ENCODE measurements at places on chromosomes 1 and 21.
A peak's percentile ranks its signal among the peaks of the same experiment; 100 is the strongest.

- peak; percentile 90 for DNase-seq
- peak overlapping the region; percentile 2 for H3K4me3 ChIP-seq
- H3K4me1 ChIP-seq: peaks cover 9% of the 10 kb centered on the region
- no peak overlapping the region for H3K27ac ChIP-seq
- H3K36me3 ChIP-seq: no peaks in the 10 kb centered on the region
Measured at GRCh38 chr1:2044510-2045319, 5.5 kb upstream of the PRKCZ start.

DNA sequence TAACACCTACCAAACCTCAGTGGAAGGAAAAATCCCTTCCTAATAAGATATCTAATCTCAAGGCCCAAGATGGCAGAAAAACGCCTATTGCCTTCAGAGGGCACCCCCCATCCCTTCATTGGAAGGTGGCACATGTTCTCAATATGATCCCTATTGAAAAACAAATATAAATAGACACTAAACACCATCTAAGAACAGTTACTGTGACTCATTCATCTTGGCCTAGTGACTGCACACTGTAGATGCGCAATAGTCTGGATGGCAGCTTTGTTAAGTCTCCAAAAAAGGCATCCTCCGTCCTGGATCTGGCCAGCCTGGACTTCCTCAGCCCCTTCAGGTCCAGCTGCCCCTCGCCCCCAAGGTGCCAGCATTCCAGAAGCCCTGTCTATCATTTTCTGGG lies 121.9 kb downstream of the CAPN8 start:
- H3K27me3 ChIP-seq: peaks cover 2% of the 10 kb centered on the region
- no peak for DNase-seq
- no peaks in the 10 kb centered on the region for H3K4me1 ChIP-seq
- no peak overlapping the region for H3K27ac ChIP-seq
- H3K36me3 ChIP-seq: no peaks in the 10 kb centered on the region

DNA sequence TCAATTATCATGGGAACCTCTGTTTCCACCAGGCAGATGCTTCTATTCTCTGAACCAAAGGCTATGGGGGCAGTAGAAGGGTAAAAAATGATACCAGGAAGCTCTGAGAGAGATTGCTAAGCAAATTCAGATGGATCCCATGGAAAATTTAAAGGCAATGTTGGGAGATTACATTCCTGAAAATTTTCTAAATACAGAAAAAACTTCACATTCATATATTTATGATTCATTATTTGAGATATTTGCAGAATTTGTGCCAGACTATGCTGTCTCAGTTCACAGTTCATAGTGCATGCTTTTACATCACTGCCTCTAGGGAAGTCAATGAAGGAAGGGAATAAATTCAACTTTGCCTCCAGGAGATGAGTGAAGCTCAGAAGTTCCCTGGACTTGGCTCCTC lies 57.5 kb downstream of the KCNT2 start:
- no peak for DNase-seq
- no peak overlapping the region for H3K27ac ChIP-seq
- no peaks in the 10 kb centered on the region for H3K36me3 ChIP-seq
- peaks cover 8% of the 10 kb centered on the region for H3K4me1 ChIP-seq
- no peak overlapping the region for H3K4me3 ChIP-seq

DNA sequence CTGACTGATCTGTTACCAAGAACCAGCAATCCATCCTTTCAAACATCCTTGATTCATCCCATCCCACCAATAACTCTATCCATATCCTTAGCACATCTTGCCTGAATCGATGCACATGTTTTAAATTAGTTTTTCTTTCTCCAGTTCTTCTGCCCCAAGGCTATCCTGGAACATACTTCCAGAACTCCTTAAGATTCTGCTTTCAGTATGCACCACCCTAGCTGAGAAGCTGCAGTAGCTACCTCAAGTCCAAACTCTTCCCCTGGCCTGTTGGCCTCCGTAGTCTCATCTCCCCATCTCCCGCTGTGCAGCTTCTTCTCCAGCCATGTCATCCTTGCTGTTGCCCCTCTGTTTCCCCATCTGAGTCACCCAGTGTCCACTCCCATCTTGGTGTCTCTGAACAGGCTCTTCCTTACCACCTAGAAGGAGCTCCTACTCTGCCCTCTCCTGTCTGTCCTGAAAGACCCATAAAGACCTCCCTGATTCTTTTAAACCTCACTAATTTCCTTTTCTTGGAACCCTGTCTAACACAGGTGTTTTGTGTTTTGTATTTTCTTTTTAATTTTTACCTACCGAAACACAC lies 108.0 kb downstream of the SGIP1 start:
- no peak overlapping the region for H3K4me3 ChIP-seq
- no peak overlapping the region for H3K27ac ChIP-seq
- peaks cover 2% of the 10 kb centered on the region for H3K27me3 ChIP-seq
- DNase-seq: no peak
- no peaks in the 10 kb centered on the region for H3K36me3 ChIP-seq
- H3K4me1 ChIP-seq: peaks cover 3% of the 10 kb centered on the region

GRCh38 chr1:154157520-154158306 lies 2.8 kb upstream of the NUP210L start:
- H3K27ac ChIP-seq: peak overlapping the region; percentile 55
- H3K4me3 ChIP-seq: peak overlapping the region; percentile 65
- H3K27me3 ChIP-seq: no peaks in the 10 kb centered on the region
- H3K36me3 ChIP-seq: peaks cover 44% of the 10 kb centered on the region
- H3K4me1 ChIP-seq: peaks cover 49% of the 10 kb centered on the region

DNA sequence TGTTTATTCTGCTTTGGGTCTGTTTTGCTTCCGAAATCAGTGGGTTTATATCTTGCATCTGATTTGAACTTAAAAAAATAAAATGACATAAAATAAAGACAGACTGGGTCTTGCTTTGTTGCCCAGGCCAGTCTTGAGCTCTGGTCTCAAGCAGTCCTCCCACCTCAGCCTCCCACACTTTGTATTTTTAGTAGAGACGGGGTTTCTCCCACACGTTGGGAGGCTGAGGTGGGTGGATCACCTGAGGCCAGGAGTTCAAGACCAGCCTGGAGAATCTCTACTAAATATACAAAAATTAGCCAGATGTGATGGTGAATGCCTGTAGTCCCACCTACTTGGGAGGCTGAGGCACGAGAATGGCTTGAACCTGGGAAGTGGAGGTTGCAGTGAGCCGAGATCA lies 5.9 kb downstream of the ZYG11A start:
- H3K27ac ChIP-seq: no peak overlapping the region
- H3K36me3 ChIP-seq: no peaks in the 10 kb centered on the region
- peaks cover 2% of the 10 kb centered on the region for H3K27me3 ChIP-seq
- no peak for DNase-seq
- H3K4me1 ChIP-seq: no peaks in the 10 kb centered on the region

- H3K36me3 ChIP-seq: peaks cover 9% of the 10 kb centered on the region
- peaks cover 50% of the 10 kb centered on the region for H3K4me1 ChIP-seq
- peak within 1 kb of the TSS; percentile 98 for H3K4me3 ChIP-seq
- H3K27ac ChIP-seq: peak within 1 kb of the TSS; percentile 98
- peaks cover 22% of the 10 kb centered on the region for H3K27me3 ChIP-seq
Measured at GRCh38 chr1:228082214-228082917, at the start of gene ARF1. TSS of gene ARF1 (plus strand) at chr1:228082708. CDS start at chr1:228097115, 14,407 bp downstream.

- no peaks in the 10 kb centered on the region for H3K27me3 ChIP-seq
- DNase-seq: no peak
- H3K4me1 ChIP-seq: peaks cover 25% of the 10 kb centered on the region
- no peak overlapping the region for H3K4me3 ChIP-seq
Measured at GRCh38 chr1:205652984-205653383, 21.2 kb upstream of the ELK4 start.

DNA sequence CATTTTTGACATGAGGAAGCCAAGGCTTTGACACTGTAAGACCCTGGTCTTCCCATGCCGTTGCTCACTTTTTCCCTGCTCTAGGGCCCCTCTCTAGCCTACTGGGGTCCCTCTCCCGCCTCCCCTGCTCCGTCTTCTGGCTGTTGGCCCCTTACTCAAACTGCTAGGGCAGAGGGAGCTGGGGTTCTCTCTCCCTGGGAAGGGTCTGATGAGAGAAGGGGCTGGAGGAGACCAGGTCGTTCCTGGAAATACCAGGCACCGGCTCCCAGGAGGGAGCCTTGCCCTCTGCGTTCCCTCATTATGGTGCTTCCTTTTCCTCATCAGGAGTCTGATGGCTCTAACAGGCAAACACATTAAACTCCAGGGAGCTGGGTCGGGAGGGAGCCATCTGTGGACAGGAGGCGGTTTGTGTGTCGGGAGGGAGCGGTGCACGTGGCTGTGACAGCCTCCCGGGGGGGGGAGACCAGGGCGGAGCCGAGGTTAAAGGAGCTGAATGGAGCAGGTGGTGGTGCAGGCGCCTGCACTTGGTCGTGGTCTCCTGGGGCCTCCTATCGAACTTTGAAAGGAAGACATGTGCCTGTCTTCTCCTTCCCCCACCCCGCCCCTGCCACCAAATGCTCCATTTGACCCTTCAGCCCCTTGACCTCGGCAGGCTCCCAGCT lies 35.4 kb upstream of the LHX4 start:
- H3K4me1 ChIP-seq: peaks cover 19% of the 10 kb centered on the region
- H3K27ac ChIP-seq: no peak overlapping the region
- H3K36me3 ChIP-seq: peaks cover 34% of the 10 kb centered on the region
- H3K27me3 ChIP-seq: peaks cover 19% of the 10 kb centered on the region
- no peak overlapping the region for H3K4me3 ChIP-seq

DNA sequence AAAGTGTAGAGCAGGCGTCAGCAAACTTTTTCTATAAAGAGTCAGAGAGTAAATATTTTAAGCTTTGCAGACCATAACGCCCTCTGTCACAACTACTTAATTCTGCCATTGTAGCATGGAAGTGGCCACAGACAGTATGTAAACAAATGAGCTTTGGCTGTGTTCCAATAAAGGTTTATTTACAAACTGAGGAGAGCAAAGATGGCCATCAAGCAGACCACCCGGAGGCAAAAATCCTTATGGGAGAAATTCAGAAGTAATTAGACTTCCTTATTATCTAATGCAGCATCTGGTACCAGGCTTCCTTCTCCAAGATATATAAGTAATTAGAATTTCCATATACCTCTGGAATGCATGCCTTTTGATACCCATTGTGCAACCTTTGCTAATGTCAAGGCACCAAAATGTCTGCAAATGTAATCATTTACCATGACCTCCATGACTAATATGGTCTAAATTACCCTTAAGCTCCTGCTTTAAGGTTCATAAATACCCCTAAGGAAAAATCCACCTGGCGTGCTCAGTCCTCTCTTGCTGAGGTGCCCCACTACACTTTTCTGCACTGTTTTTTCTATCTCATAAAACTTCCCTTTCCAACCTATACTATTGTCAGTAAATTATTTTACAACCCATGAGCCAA lies 377.8 kb downstream of the MATN1 start:
- no peaks in the 10 kb centered on the region for H3K27me3 ChIP-seq
- no peak overlapping the region for H3K27ac ChIP-seq
- no peaks in the 10 kb centered on the region for H3K36me3 ChIP-seq
- H3K4me3 ChIP-seq: no peak overlapping the region
- H3K4me1 ChIP-seq: no peaks in the 10 kb centered on the region
- DNase-seq: no peak

- H3K4me1 ChIP-seq: peaks cover 25% of the 10 kb centered on the region
- DNase-seq: no peak
- H3K27me3 ChIP-seq: peaks cover 13% of the 10 kb centered on the region
- H3K4me3 ChIP-seq: peak overlapping the region; percentile 88
- H3K27ac ChIP-seq: peak overlapping the region; percentile 98
Measured at GRCh38 chr1:23568608-23569383, 9.5 kb upstream of the ID3 start.

DNA sequence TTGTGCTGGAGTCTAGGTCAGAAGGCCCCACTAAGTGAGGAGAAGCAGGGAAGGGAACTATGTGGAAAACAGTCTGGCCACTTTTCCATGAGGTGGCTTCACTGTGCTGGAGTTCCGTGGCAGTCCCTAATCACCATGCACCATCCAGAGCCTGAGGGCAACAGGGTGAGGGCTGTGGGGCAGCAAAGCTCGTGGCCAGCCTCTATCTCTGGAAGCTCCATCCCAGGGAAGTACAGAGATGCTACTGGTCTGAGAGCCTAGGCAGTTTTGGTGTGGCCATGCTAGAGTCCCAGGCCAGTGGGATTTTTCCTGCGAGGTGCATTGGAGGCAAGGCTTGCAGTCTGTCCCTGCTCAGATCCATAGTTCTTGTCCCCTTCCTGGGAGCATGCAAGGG lies 157.3 kb upstream of the LRRC7 start:
- no peak for DNase-seq
- no peaks in the 10 kb centered on the region for H3K27me3 ChIP-seq
- H3K4me3 ChIP-seq: no peak overlapping the region
- no peaks in the 10 kb centered on the region for H3K36me3 ChIP-seq
